ENCODE measurements at places on chromosomes 5 and 9.

DNA sequence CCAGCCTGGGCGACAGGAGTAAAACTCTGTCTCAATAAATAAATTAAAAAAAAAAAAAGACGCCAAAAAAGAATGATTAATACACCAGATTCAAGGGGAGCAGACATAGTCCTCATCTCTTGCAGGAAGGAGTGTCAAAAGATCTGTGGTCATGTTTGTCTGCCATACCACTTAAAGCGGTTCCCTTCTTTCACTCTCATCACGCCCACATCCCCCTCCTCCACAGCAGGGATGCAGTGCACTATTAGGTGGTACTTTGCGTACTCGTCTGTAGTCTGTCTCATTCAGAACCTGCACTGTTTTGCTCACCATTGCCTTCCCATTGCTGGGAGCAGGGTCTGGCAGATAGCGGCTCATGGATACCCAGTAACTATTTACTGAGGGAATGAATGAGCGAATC, 11.2 kb downstream of the CDHR2 start:
- no peak for DNase-seq

- DNase-seq = no peak
These were observed 35.2 kb downstream of the COL23A1 start for GRCh38 chr5:178555005-178555404.

GRCh38 chr9:4706971-4707622, 27.7 kb downstream of the CDC37L1 start:
- no peak for DNase-seq

DNA sequence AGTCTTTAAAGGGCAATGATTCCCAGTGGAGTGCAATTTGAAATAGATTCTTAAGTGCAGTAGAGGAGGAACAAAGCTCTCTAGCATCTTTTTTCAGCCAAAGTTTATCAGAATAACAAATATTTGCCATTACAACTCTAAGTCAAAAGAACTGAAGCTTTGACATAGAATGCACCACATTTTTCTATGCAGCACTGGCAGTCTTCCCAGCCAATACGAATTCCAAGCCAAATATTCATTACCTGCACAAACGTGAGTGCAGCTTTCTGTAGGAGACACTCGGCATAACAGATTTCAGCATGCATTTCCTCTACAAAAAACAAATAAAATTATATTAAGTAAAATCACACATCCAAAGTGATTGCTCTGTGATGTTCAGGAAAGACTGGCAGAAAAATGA, 103.4 kb downstream of the TTC39B start:
- DNase-seq = no peak

GRCh38 chr5:131276072-131276471, 12.2 kb downstream of the CDC42SE2 start:
- no peak for DNase-seq

DNA sequence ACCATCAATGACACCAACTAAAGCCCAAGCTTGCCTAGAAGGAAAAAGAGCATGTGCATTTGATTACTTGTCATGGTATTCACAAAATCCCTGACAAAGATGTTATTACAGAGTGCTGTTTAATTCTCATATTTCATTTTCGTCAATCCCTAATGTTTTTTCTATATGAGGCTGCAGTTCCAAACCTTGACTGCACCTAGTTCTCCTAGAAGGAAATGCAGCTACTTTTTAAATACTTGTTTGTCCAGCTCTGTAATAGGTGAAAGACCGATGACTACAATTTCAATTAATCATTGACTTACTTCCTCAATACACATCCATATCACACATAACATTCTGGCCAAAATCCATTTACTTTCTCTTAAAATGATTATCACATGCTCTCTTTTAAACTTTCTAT, 28.1 kb downstream of the CEMIP2 start:
- DNase-seq = no peak

DNA sequence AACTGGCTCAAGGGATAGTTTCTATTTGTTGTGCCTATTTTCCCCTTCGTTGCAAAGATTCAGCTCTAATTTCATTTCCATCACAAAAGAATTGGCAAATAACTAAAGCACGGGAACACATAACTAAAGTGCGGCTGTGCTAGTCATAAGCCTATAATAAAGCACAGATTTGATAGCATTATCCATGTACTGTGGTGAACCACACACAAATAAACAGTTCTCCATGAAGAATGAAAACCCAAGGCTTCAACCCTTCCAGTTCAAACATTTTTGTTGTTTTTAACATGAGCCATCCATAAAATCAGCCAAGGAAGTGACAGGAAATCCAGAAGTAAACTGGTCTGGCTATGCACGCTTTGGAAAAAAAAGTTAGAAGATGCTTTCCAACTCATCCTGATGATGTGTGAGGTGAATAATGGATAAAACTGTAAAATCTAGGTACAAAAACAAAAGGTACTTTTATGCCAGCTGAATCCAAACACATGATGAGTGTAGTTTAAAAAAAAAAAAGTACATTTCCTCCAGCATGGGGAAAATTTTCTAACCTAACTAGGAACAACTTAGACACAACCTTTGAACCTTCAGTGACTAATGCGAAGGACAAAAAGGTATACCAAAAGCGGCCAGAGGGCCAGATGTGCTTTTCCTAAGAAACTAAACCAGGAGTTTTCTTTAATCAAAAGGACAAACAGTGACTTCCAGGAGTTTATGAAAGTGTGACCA, 10.2 kb downstream of the ZNF608 start:
- DNase-seq = no peak

DNA sequence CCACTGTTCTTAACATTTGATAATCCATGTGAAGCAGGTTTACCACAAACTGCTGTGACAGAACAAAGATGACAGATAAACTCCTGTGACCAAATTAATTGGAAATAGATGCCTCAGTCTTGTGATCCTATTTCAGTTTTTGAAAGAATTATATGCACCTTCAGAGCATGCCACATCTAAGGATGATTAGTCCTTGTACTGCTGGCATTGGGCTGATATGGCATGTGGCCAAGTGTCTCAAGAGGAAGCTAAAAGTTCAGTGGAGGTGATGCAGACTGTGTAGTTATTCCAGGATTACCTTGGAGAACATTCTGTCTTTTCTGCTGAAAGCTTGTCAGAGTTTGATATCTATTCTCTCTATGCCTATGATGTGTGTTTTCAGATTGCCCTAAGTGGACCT, 314.4 kb upstream of the EFNA5 start:
- no peak for DNase-seq

DNA sequence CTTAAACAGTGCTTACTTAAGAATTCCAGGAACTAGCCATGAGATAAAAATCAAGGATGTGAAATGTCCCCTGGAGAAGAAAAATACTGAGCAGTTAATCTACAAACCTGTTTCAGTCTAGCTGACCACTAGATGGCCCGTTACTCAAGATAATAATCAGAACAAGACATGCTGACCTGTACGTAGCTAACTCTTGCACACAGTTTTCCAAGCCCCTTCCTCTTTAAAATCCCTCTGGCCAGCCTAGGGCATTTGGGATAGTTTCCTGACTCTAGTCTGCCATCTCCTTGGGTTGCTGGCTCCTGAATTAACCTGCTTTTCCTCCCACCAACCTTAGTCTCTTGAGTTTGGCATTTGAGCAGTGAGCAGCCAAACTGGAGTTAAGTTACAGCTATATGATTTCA, 59.2 kb upstream of the TRAF1 start:
- no peak for DNase-seq

DNA sequence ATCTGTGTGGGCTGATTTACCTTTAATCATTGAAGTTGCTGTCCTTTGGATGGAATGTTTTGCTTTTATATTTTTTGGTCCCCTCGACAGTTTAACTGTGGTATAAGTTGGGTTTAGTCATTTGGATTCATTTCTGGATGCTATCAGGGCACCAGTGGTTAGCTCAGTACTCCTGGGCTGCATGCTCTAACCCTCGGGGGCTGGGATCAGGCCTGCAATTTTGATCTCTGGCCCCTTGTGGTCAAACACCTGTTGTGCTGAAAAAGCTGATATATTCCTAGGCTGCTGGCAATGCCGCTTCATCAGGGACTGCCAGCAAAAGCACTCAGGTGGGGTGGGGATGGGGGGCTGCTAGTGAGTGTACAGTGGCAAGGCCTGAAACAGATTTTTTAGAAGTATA, 440.4 kb upstream of the RIOK2 start:
- DNase-seq = no peak

DNA sequence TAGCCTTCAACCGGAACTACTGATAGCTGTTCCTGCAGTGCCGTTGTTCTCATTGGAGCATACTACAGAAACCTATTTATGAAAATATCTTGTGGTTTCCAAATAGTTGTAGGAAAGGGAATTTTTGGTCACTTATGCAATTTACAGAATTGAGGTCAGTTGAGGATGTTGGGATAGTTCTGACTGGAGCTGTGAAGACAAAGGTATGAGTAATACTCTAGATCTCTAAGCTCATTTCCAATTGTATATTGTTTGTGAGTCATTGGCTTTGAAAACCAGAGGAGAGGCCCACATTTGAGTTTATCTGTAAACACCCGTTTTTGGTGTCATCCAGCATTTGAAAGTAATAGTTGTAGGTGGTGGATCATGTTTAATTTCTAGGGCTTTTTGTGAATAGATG, 561.3 kb upstream of the WWC1 start:
- no peak for DNase-seq

- no peak for DNase-seq
These were observed 39.3 kb downstream of the UBE2D2 start for GRCh38 chr5:139600336-139600949.

DNA sequence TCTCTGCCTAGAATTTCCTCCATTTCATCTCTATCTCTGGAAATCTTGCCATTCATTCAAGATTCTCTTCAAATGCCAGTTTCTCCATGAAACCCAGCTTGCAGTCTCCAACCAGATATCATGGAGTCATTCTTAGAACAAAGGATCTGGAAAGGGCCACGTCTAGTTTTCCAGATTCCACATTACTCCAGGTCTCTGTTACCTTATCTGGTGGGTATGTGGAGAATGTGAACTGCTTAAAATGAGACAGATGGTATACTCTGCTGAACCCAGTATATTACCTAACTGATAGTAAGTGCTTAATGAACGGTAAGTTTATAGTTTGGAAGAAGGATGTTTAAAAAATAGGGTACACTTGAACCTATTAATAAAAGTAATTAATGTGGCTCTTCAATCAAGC, 52.3 kb upstream of the ZSWIM6 start:
- DNase-seq = no peak

DNA sequence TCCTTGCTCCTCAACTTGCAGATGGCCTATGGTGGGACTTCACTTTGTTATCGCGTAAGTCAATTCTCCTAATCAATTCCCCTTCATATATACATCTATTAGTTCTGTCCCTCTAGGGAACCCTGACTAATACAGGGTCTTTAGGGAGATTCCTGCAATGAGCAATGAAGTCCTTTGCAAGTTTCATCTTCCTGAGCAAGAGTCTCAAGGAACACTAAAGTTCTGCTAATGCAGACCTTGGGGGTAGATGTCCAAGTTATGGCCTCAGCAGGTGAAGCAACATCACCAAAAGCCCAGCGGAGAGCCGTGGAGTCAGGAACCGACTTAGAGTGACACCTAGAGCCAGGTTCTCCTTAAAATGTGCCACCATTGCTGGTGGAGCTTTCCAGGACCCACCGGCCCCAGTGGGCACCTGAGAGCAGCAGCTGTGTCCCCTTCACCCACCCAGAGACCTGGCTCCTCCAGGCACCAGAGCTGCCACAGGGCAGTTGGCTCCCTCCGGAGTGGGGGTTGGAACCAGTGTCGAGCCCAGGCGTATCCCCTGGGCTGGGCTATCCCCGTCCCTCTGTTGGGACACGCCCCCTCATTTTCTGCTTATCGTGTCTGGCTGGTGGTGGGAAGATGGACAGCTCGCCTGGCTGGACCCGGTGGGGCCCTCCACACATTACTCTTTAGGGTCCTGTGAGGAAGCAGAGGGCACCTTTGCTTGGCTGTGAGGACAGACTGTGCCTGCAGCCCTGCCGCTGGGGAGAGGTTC, 10.9 kb upstream of the FCN1 start:
- DNase-seq = no peak

DNA sequence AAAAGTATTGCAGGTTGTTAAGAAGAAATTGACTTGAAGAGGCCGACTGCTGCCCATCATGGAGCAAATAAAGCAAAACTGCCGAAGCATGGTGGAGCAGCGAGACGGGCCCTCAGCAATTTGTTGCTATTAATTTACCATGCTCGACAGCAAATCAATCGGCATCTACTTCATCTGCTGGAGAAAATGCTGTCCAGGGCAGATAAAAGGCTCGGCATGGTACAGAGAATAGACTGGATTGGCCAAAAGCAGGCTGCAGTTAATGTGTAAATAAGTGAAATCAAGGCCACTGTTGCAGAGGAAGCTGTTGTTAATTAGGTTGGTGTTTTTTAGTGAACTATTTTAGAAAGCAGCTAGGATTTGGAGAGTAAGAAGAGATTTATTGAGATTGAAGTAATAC, 8.3 kb downstream of the TLE4 start:
- no peak for DNase-seq
